ENCODE measurements at places on chromosomes 7 and 10.
A peak's percentile ranks its signal among the peaks of the same experiment; 100 is the strongest.

GRCh38 chr7:22251281-22251680 lies 105.7 kb downstream of the RAPGEF5 start:
- no peak for DNase-seq

- DNase-seq = no peak
These were observed 65.6 kb downstream of the TWIST1 start for GRCh38 chr7:19051767-19052375.

GRCh38 chr7:106608661-106609060 lies 52.3 kb downstream of the CCDC71L start:
- no peak for DNase-seq

DNA sequence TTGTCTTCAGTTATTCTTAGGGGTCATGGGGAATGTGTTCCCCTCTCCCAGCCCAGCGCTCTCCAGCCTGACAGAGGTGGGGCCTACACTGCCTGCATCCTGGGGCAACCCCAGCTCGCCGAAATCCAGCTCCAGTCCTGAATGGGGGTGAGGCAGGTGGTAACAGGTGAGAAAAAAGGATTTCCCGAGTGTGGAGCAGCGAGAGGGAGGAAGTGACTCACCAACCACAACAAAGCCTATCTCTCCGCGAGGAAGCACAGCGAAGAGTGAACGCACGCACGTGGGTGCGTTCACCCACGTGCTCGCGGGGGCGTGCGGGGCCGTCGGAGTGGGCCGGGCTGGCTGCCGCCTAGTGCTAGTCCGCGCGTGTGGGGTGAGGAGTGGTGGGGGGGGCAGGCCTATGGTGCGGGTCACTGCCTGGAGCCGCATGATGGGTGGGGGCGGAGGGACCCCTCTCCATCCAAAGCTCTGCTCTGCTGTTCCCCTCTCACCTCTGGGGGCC lies 855 bp upstream of the PALD1 start:
- DNase-seq = peak; percentile 60

DNA sequence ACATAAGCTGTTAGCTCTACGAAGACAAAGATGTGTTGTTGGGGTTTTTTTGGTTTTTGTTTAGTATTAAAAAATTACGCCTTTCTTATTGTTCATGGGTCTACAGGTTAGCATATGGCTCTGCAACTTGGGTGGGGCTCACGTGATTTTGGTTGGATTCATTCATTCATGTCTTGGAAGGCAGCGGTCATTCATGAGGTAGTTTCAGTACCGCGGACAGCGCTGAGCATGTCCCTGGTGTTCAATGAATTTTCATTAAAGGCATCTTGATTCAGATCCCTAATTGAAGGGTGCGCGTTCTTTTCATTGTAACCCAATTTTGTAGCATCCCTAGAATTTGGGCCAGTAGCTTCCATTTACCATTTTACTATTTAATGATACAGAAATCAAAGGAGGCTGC lies 42.9 kb upstream of the TCERG1L start:
- no peak for DNase-seq

GRCh38 chr7:88357294-88357693 lies 50.6 kb upstream of the STEAP4 start:
- no peak for DNase-seq

DNA sequence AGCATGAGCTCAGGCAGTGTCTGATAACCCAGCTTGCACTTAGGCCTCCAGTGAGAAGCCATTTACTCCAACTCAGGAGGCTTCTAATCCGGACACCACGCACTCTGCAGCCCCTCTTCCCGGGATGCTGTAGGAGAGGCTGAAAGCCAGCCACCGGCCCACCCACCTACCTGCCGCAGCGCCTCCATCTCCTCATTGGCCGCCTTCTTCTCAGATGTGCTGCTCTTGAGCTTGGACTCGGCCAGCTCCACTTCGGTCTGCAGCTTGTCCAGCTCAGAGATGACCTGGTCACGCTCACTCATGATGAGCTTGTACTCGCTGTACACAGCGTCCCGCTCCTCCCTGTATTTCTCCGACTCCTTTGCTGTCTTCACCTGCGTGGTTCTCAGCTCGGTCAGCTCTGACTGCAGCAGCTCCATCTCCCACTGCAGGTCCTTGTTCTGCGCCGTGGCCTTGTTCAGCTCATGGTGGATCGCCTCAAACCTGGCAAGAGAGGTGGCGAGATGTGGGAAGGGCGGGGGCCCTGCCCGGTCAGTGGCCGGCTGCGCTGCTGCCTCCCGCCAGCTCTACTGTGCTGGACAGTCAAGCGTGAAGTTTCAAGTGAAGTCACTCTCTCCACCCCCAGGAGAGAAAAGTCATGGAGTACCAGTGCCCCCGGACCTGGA lies 84.7 kb downstream of the DLG5 start:
- no peak for DNase-seq

DNA sequence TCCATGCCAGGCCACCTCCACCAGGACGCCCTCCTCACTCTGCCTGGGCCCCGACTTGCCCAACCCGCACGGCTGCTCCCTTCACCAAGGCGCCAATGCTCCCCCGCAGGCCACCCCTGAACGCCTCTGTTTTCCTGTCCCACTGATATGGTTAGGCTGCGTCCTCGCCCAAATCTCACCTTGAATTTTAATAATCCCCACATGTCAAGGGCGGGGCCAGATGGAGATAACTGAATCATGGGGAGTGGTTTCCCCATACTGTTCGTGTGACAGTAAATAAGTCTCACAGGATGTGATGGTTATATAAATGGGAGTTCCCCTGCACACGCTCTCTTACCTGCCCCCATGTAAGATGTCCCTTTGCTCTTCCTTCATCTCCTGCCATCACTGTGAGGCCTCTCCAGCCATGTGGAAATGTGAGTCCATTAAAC lies 29.8 kb downstream of the RSU1 start:
- DNase-seq = peak; percentile 25

DNA sequence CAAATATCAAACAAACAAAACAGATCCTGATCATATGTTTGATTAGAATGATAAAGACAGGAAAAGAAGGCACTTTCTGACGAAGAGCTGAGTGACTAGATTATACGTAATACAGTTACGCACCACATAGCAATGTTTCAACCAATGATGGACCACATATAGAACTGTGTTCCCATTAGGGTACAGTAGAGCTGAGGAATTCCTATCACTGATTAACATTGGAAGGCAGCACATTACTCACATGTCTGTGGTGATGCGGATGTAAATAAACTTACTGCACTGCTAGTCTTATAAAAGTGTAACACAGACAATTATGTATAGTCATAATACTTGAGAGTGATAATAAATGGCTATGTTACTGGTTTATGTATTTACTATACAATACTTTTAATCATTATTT lies 98.3 kb downstream of the PTN start:
- no peak for DNase-seq

- no peak for DNase-seq
These were observed 19.0 kb upstream of the CAPZA2 start for GRCh38 chr7:116843378-116843777.

- no peak for DNase-seq
These were observed 5.6 kb downstream of the GIMAP1 start for GRCh38 chr7:150721970-150722373.

- no peak for DNase-seq
These were observed 43.8 kb upstream of the PAPSS2 start for GRCh38 chr10:87615856-87616255.

- DNase-seq = no peak
These were observed 81.8 kb downstream of the MALSU1 start for GRCh38 chr7:23380961-23381360.

GRCh38 chr7:37440738-37441385 lies 7.8 kb downstream of the ELMO1 start:
- no peak for DNase-seq

DNA sequence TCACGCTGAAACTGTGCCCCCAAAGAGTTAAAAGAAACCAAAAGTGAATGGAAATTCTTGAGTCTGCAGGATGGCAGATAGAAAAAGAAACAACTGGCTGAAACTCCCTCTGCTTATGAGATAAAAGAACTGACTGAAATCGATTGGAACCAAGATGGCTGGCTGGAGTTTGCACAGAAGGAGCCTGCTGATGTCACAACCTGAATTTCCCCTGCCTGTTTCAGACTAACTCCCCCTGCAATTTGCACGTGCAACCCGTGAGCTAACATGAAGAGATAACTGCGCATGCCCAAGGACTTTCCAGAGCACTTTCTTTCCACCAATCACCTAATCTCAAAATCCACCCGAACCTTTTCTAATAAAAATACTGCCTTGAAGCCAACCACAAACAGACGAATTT lies 435.5 kb downstream of the CALN1 start:
- DNase-seq = no peak

- DNase-seq = no peak
These were observed 3.0 kb downstream of the GIMAP1 start for GRCh38 chr7:150719436-150719835.

DNA sequence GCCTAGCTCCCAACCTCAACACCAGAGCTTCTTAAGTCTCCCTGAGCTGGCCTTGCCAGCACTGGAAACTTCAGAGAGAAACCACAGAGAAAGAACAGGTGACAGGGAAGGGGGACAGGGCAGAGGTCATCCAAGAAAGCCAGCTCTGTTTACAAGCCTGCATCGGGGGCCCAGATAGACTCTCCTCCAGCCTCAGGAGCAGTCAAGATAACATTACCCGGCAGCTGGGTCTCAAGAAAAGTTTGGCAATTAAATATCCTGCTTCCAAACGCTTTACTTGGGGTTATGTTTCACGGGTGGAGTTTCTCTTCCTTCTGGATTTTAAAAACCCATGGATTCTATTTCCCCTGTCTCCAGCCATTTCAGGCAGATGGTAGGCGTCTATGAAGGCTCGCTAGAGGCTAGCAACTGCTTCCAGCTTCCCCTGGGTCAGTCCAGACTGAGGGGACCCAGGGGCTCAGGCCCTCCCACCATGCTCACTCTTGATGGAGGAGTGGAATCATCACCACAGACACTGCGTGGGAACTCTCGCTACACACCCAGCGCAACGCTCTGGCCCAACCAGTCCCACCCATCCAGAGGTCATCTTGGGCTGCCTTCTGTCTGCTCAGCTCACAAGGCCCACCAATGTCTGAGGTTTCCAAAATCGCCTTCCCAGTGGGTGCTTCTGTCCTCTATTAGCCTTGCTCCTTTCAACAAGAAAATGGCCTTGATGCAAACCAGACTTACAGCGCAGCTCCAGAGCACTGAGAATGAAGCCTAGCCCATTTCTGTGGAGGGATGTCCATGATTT lies 48.8 kb downstream of the SH3PXD2A start:
- no peak for DNase-seq

DNA sequence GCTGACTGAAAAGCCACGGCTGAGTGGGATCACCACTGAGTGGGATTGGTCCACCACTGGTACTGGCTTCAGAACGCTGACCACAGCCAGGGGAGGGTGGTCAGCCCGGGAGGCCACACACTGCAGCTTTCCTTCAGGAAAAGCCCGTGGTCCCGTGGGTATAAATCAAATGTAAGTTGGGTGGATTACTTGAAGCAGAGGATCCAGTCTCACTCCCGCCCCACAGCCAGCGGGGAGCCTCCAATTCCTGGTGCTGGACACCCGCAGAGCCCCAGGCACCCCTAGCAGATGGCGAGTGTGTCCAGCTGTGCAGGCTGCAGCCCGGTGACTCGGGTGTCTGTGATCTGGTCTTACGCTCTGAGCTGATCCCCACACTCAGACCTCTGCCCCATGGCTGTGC lies 231.1 kb upstream of the ZNF32 start:
- DNase-seq = no peak

- DNase-seq = no peak
These were observed 369.1 kb downstream of the PLXNA4 start for GRCh38 chr7:132207211-132207610.

- no peak for DNase-seq
These were observed 629.6 kb upstream of the DPP6 start for GRCh38 chr7:153422291-153423209.

GRCh38 chr7:2087744-2088143 lies 145.0 kb downstream of the MAD1L1 start:
- no peak for DNase-seq

DNA sequence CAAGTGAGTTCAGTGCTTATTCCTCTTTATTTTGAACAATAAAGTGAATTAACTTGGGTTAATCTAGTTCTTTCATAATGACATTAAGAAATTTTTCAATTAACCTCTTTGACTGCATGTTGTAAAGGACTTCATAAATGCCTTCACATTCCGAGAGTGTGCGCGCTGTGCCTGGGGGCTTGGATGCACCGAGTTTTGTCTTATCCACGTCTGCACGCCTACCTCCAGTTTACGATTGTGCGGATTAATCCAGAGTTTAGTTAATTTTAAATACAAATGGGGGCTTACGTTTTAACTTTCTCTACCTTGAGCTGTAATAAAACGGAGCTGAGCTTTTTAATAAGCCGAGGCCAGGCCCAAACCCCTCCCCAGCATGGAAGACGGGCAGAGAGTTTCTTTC lies 120.4 kb downstream of the EBF3 start:
- DNase-seq = no peak

GRCh38 chr7:74617180-74617744 lies 40.3 kb upstream of the GTF2I start:
- peak; percentile 5 for DNase-seq

DNA sequence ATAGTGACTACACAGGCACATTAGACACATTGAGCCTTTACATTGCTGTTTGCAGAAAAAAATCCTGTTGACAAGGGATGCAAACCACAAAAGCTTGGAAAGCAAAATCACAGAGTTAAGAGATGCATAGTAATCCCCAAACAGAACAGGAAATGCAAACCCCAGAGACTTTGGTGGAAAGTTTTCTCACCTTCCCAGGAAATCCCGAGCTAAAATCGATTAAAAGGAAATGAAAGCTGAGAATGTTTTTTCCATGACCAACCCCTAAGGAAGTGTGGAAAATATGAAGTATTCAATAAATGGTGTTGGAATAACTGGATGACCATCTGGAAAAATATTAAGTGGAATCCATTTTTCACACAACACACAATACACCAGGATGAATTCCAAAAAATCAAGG lies 598.7 kb downstream of the GRID1 start:
- no peak for DNase-seq

GRCh38 chr10:84632866-84633265 lies 304.5 kb downstream of the CCSER2 start:
- DNase-seq = no peak

GRCh38 chr7:102012941-102013461 lies 195.6 kb downstream of the CUX1 start:
- no peak for DNase-seq

GRCh38 chr10:70675496-70676161 lies 3.3 kb downstream of the ADAMTS14 start:
- no peak for DNase-seq

GRCh38 chr10:110919349-110919931 lies at the start of gene SHOC2:
SHOC2 (plus strand) TSS chr10:110919604; CDS start chr10:110964359, 44,755 bp downstream.
- DNase-seq = peak; percentile 88

- no peak for DNase-seq
These were observed 633.4 kb upstream of the MGMT start for GRCh38 chr10:128833671-128834070.

GRCh38 chr10:132293201-132293812 lies 14.4 kb downstream of the STK32C start:
- no peak for DNase-seq

DNA sequence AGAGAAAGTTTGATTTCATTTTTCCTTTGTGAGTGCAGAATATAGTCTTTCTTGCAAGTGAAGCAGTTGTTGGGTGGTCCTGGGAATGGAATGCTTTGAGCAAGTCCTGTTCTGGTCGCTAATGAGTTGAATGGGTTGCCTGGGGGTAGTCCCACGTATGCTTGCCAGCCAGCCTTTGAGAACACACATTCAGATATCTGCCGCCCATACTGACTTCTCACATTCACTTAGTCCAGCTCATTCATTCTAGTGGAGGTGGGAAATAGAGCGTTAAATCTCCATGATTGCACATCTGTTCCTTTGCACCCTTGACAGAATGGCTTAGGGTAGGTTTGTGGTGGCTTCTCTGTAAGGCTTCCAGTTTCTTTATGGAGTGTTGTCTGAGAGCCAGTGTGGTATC lies 256.6 kb downstream of the SORCS3 start:
- DNase-seq = no peak

Measured in stimulated activated CD4-positive, alpha-beta T cell treated with anti-CD3 and anti-CD28 coated beads, TNF-alpha, amount 100 ng/mL, for 1 hour (primary cell).